ENCODE measurements at places on chromosomes 3 and 15.

GRCh38 chr15:35728219-35728940, 182.4 kb upstream of the DPH6 start:
- DNase-seq = no peak

DNA sequence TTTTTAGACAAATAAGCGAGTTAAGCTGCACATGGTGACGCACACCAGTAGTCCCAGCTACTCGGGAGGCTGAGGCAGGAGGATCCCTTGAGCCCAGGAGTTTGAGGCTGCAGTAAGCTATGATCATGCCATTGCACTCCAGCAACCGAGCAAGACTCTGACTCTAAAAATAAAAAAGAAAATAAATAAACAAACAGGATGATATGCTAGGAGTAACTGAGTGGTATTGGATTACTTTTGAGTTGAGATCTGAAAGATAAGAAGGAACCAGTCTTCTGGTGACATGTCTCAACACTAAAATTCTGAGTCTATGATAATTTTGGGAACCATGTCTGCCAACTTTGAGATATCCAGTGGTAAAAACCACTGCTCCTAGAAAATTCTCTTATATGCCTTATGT, 109.1 kb upstream of the SKOR1 start:
- DNase-seq = no peak

- no peak for DNase-seq
Observed at GRCh38 chr3:169303660-169304059, 359.9 kb downstream of the MECOM start.

DNA sequence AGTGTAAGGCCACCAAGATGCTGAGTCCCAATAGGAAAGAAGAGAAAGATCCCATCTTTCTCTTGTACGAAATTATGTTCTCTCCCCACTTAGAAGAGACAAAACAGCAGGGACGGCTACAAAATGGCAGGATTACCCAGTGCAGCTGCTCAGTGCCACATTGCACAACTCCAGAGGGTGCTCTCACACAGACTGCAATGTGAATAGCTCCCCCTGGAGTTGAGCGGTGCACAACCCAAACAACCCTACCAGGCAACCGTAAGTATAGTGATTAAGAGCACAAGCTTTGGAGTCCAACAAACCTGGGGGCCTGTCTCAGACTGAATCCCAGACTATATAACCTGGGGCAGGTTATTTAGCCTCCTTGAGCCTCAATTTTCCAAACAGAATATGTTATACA, 3.1 kb upstream of the BHLHE40 start:
- DNase-seq = no peak

- no peak for DNase-seq
Observed at GRCh38 chr15:89167267-89168176, 53.9 kb downstream of the RLBP1 start.

GRCh38 chr3:55720614-55721013, 233.5 kb upstream of the WNT5A start:
- DNase-seq = no peak

- DNase-seq = no peak
Observed at GRCh38 chr15:33956397-33956796, 11.9 kb upstream of the CHRM5 start.

- DNase-seq = no peak
Observed at GRCh38 chr3:139893963-139894642, 40.9 kb upstream of the CLSTN2 start.

GRCh38 chr15:73046073-73046472, 6.2 kb upstream of the NEO1 start:
- no peak for DNase-seq

- DNase-seq = no peak
Observed at GRCh38 chr15:31153531-31153930, 52.0 kb upstream of the TRPM1 start.

GRCh38 chr3:24952388-24952787, 457.7 kb upstream of the THRB start:
- no peak for DNase-seq

DNA sequence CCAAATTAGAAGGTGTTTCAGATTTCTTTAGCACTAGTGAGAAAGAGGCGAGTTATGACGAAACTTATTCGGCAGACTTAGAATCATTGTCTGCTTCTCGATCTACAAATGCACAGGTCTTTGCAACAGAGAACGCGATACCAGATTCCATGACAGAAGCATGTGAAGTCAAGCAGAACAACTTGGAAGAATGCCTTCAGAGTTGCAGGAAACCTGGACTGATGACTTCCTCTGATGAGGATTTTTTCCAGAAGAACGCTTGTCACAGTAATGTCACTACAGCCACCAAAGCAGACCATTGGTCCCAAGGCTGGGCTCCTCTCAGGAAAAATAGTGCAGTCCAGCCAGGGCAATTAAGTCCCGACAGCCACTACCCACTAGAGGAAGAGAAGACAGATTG, 50.6 kb downstream of the CDAN1 start:
- DNase-seq = no peak

GRCh38 chr3:100506355-100506754, 13.9 kb downstream of the TMEM45A start:
- DNase-seq = no peak

GRCh38 chr3:79154865-79155264, 612.9 kb downstream of the ROBO1 start:
- no peak for DNase-seq

DNA sequence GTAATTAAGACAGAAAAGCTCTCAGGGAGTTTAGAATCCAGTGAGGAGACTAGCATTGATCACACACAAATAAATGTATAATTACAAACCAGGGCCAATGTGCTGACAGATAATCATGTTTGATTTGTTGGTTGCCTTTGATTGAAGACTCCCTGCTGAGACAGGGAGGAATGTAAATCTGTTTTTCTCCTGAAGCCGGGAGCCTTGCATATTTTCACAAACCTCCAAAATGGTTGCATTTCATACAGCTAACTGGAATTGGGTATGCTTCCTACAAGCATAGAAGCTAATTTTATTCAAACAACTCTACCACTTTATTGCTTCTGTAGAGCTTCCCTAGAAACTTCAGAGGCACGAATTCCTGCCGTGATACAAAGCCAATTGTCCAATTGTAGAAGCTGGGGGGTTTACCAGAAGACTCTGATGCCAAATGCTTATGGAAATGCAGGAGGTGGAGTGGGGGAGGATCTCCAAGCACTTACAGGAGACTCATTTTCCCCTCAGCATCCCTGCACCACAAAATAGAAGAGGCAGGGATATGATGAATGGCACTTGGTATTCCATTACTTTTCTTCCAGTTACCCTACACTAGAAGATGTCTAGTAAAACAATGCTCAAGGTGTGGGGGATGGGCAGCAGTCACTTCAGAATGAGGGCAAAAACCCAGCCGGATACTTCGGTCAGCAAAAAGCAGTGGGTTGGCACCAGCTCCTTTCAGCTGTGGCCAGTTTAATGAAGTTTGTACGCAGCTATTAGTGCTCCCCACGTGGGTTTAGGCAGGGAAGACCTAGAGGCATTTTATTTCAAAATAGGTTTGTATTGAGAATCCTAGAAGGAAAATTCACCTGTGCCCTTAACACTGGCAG, 11.4 kb upstream of the MEX3B start:
- no peak for DNase-seq

GRCh38 chr3:56725175-56725574, 42.1 kb upstream of the TASOR start:
- DNase-seq = no peak

- DNase-seq = no peak
Observed at GRCh38 chr3:55309336-55309735, 177.8 kb downstream of the WNT5A start.

DNA sequence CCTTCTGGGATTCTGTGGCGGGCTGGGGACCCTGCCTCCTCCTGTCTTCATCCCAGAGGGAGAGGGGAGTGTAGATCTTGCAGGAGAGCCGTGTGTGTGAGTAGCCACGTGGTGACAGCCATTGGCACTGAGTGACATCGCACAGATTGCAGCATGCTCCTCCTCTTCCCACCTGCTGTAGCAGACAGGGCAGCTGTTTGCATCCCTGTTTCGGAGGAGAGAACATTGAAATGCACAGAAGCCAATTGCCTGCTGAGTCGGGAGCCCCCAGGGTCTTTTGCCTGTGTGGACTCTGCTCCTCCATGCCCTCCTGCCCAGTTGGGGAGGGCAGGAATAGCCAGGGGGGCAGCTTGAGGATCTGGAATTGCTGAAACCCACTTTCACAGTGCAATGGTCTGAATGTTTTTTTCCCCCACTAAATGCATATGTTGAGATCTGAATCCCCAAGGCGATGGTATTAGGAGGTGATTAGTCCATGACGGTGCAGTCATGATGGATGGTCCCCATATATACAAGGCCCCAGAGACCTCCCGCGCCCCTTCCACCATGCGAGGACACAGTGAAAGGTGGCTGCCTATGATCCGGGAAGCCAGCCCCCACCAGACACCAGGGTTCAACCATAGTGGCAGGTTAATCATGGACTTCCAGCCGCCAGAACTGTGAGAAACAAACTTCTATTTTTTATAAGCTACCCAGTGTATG, 66.8 kb downstream of the CHRNA7 start:
- DNase-seq = no peak

DNA sequence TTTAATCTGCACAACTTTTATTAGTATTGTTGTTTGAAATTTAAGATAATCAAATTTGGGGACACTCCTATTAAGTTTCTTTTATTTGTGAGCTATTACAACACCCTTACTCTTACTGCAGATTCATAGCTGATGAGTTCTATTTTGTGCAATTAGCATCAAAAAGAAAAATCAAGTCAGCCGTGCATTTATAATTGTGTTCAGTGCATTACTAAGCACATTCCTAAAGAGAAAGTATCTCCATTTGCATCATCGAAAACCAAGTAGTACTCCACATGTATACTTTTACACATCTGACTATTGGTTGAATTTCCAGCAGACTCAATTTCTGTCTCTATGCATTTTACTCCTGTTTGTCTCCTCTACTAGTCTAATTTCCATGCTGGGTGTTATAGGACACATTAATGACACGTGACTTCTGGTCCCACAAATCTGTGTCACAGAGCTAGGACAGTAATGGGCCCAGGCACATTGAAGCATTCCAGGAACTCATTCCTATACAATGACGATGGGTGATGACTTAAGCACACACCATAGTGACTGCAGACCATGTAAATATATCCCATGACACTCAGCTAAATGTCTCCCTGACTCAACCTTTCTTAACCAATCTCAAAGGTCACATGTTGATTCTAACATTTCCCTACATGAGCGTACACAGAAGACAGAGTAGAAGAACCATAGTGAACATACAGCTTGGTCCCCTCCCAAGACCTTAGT, 477.5 kb downstream of the LPP start:
- no peak for DNase-seq

DNA sequence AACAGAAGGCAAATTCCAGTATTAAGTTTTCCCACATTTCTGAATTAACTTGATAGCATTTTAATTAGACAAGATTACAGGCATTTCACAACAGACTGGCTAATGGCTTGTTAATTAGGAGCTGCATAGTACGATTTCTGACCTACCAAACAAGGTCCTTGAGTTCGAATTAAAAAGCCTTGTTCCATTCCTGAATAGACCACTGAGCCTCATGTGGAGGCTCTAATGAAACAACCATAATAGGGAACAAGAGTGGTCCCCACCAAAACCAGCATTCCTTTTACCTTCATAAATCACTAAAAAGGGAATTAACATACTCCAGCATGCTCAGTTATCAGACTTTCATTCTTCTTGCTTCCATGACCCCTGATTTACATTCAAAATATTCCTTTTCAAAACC, 66.4 kb downstream of the PRTG start:
- no peak for DNase-seq

- DNase-seq = no peak
Observed at GRCh38 chr15:98513428-98513986, 134.8 kb upstream of the IGF1R start.

DNA sequence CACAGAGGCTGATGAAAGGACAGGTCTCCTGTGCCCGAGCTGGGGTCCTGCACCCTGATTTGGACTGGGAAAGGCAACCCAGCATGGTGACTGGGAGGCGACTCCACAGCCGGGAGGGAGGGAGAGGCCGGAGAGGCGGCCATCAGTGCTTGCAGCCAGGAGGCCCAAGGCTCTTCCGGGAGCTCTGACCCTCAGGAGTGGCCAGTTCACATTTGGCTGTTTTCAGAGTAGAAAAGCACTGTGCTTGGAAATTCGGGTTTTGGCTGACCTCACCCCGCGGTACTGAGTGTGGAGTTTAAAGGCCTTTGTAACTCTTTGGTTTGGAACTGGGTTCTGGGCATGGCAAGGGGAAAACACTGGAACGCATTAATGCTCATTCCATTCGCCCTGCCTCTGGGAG, 31.9 kb downstream of the SMAD6 start:
- DNase-seq = no peak

- DNase-seq = no peak
Observed at GRCh38 chr15:45225506-45226273, 26.3 kb upstream of the SLC28A2 start.

DNA sequence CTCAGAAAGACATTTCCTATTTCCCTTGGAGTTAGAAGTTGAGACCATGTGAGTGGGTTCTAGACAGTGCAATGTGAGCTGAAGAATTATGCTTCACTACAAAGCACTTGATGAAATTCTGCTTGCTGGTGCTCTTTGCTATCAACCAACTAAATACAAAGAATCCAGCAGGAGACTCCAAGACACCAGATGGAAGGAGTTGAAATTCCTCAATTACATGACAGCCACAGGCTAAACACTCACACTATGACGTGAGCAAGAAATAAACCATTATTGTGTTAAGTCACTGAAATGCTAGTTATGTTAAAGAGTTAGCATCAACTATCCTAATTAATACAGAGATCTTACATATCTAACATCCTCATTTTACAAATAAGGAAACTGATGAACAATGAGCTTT, 8.2 kb upstream of the MAP4 start:
- DNase-seq = no peak

- no peak for DNase-seq
Observed at GRCh38 chr3:184748219-184749135, 36.6 kb upstream of the MAGEF1 start.

DNA sequence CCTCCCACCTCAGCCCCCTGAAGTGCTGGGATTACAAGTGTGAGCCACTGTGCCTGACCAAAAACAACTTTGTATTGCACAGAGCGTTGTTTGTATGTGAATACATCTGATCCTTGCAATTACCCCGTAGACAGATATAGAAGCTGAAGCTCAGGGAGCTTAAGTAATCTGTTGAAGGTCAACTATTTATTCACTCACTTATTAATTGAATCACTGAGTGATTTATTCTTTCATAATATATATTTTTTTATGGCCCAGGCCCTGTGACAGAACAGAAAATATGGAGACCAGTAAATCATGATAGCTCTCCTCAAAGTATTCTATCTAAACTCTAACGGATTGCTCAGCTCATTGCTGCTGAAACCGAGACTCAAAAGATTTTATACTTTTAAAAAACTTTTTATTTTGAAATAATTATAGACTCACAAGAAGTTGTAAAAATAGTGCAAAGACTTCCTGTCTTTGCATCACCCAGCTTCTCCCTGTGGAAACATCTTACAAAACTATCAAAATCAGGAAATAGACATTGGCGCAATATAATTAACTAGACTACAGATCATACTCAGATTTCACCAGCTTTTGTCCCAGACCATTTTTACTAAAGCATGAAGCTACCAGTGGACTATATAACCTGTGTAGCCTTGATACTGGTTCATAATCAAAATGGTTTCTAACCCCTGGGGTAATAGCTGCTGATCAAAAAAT, 466.1 kb downstream of the PDCD6IP start:
- DNase-seq = no peak

GRCh38 chr3:67033079-67033478, 35.0 kb downstream of the KBTBD8 start:
- no peak for DNase-seq

GRCh38 chr15:29944925-29945324, 122.7 kb upstream of the TJP1 start:
- no peak for DNase-seq
